ENCODE measurements at places on chromosomes 16 and 17.

GRCh38 chr16:56387396-56387795, 37.9 kb downstream of the AMFR start:
- no peak for DNase-seq

DNA sequence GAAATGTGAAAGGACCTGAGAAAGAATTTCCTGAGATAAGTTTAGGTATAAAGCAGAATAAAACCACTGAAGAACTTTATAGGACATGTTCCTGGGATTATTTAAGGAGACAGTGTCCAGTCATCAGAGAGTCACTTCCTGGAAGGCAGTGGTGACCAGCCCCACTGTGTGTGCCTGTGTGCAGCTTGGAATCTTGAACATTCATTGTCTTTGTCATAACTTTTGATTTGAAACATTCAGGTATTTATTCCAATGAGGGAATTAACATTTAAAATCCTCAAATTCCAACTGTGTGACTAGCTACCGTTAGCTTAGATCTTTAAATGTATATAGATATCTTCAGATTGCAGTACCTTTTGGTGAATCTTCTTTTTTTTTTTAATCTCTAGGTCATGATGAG, 61.7 kb upstream of the MRC2 start:
- no peak for DNase-seq

DNA sequence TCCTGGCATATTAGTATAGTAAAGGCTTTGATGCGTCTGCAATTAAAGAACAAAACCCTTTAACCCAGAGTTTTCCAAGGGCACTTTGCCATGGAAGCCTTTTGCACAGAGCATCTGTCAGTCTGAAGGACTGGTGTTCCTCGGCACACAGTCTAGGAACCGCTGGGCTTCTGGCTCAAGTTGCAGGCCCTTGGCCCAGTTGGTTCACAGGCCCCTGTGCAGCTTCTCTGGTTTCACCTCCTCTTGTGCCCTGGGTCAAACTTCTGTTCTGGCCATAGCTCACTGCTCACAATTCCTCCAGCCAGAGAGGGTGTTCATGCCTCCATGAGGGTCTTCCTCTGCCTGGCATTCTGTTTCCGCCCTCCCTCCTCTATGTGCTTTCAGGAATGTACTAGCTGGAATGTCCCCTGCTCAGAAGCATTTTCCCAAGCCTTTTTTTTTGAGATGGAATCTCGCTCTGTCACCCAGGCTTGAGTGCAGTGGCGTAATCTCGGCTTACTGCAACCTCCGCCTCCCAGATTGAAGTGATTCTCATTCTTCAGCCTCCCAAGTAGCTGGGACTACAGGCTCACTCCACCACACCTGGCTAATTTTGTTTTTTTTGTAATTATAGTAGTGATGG, 34.5 kb upstream of the TEX2 start:
- DNase-seq = no peak

- no peak for DNase-seq
These were observed 5.6 kb downstream of the MMD start for GRCh38 chr17:55416000-55416399.

- no peak for DNase-seq
These were observed 53.6 kb downstream of the CYTH1 start for GRCh38 chr17:78728495-78728894.

DNA sequence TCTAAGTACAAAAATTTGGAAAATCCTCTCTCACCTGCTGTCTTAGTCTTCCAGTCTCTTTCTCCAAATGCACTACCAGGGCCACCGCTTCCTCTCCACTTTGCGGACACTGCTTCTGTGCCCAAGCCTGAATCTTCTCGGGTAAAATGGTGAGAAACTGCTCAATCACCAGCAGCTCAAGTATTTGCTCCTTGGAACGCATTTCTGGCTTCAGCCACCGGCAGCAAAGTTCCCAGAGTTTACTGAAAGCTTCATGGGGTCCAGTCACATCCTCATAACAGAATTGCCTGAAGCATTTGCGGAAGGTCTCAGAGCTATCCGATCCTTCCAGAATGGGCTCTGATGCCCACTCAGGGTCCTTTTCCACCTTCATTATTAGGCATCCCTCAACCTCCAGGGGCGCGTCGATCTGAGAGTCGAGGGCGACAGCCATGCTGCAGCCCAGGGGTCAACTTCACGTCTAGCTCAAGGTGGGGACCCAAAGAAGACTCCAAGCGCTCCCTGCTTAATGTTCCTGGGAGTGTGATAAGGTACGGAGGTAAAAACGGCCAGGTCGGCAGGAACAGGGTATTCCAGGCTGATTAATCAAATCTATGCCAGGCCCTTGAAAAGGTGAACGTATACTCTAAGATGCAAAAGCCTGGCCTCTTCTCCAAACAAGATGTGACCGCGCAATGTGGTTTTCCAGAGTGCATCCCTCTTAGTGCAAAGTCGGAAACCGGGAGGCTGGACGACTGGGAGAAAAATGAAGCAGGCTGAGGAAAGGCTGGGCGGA, 763 bp downstream of the ZKSCAN2 start:
- no peak for DNase-seq

DNA sequence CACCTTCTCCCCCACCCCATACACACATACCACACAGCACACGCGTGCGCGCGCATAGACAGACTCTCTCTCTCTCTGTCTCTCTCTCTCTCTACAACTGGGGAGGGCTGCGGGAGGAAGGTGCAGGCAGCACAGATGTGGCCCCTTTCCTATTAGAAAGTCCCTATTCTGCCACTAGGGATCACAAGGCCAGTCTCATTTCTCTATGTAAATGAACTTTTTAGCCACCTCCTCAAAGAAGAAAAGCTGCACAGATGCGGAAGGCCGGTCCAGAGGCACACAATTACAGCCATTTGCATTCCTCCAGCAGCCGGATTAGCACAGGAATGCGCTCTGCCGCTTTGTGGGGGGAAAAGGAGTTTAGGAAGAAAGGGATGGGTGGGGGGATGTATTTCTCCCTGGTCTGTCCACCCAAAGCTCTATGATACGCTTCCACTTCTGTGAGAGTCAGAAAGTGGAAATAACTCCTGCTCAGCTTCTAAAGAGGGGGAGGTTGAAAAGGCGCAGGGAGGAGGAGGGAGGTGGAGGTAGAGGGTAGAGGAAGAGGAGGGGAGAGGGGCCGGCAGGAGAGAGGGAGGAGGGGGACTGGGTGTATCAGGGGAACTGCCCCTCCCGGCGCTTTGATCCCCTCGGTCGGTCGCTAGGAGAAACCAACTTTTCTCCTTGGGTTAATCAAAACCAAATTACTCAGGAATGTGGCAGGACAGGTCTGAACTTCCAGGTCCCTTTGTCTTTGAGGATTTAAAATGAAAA, 11.7 kb downstream of the ZFHX3 start:
- DNase-seq = no peak

GRCh38 chr17:6137716-6138502, 67.7 kb downstream of the WSCD1 start:
- no peak for DNase-seq

DNA sequence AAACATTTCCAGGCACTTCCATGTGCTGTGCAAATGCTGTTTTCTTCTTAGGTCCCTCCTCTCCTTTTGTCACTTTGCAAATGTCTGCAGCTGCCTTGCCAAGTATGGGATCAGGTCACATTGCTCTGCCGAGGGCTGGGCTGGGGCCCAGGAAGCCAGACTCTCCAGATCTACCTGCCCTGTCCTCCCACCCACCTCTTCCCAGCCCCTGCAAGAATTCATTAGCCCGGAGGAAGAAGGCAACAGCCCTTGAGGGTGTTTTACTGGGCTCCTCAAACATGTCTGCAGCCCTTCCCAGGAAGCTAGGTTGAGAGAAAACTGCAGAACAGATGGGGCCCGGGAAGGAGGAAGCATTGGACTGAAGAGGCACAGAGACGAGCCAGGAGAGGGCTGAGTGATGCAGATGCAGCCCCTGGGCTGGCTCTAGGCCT, 47.1 kb downstream of the WSB1 start:
- no peak for DNase-seq

Measured in DMS79 (cell line).